Choroid plexus epithelial cell (primary cell): ENCODE measurements at places on chromosomes 6 and 20.

- DNase-seq, result peak; percentile 97
These were observed 190.4 kb downstream of the OGFRL1 start for GRCh38 chr6:71478834-71479541.

DNA sequence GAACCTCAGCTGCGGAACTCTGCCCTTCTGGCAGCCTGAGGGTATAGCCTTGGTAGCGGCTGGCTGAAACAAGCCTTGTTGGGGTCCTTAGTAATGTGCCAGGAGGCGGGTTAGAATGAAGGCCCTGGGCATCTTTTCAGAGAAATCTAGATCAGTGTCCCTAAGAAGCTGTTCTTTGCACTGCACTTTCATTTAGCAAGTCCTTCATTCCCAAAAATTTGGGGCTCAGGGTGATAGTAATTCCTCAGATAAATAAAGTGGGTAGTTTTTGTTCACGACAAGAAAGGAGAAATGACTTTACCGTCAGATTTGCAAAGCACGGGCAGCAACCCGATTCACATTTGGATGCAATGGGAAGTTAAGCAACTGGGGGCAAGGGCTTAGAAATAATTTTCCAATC is 3.2 kb downstream of the INSM1 start:
- no peak for DNase-seq

DNA sequence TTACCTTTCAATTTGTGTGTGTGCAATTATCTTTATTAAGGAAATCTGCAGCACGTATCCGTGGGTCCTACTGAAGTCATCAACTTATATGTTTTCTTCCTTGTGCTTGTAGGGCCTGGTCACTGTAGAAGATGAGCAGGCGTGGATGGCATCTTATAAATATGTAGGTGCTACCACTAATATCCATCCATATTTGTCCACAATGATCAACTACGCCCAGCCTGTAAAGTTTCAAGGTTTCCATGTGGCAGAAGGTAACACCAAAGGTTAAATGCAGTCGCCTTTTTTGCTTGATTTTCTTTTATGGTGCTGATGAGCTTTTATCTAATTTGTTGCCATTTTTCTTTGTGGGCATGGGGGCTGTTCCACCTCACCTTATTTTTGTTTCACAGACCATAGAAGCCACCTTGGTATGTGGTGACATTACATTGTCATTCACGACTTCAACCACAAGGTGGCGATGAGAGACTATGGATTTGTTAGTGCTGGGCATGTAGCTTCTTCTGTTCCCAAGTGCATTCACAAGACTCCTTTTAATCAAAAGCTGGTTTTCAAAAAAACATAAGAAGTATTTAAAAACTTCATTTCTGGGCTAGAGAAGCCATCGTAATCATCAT is 106.5 kb upstream of the LAMP5 start:
- peak; percentile 90 for DNase-seq

- peak; percentile 99 for DNase-seq
These were observed 181.9 kb downstream of the NFATC2 start for GRCh38 chr20:51360451-51361201.

DNA sequence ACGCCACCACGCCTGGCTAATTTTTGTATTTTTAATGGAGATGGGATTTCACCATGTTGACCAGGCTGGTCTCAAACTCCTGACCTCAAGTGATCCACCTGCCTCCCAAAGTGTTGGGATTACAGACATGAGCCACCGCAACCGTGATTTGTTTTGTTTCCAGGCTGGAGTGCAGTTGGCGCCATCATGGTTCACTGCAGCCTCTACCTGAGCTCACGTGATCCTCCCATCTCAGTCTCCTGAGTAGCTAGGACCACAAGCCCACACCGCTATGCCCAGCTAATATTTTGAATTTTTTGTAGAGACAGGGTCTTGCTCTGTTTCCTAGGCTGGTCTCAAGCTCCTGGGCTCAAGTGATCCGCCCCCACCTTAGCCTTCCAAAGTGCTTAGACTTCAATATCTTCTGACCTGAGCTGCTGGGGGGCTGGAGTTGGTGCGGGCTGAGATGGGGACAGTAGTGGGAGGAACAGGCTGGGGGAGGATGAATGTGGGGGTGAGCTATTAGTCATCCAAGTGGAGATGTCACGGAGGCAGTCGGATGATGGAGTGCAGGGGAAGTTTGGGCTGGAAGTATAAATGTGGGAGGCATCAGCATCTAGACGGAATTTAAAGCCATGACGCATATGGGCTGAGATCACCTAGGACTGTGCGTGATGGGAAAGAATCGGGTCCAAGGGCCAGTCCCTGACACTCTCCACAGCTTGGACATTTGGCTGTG is 23.1 kb upstream of the ZMYND8 start:
- DNase-seq, result peak; percentile 89

GRCh38 chr6:152277826-152278329 is 359.3 kb downstream of the SYNE1 start:
- no peak for DNase-seq

GRCh38 chr6:156638581-156638980 is 138.6 kb upstream of the ARID1B start:
- DNase-seq, result no peak

- DNase-seq, result peak; percentile 68
These were observed 113.6 kb upstream of the EMILIN3 start for GRCh38 chr20:41480054-41480770.

DNA sequence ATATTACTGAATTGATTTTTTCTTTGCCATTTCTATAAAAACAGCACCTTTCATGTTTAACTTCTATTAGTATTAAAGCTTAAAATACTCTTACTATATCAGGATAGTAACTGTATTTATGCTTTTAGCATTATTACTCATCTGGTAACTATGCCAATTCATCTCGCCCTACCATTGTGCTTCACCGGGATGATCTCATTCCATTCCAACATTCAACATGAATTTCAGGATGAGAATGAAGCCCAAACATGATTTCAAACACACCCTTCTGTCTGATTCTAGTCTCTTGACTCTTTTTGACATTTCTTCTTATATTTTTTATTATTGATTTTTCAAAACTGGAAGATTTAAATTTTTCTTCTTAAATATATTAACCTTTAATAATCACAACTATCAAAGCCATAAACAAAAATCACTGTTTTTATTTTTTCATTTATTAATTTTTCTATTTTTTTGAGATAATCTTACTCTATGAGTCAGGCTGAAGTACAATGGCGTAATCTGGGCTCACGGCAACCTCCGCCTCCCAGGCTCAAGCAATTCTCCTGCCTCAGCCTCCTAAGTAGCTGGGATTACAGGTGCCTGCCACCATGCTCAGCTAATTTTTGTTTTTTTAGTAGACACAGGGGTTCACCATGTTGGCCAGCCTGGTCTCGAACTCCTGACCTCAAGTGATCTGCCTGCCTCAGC is 46.7 kb downstream of the GJA1 start:
- DNase-seq, result peak; percentile 73

GRCh38 chr6:30122515-30122914 is 9.6 kb upstream of the TRIM31 start:
- no peak for DNase-seq

- DNase-seq, result peak; percentile 91
These were observed 5.1 kb upstream of the ADAM33 start for GRCh38 chr20:3686867-3687321.

DNA sequence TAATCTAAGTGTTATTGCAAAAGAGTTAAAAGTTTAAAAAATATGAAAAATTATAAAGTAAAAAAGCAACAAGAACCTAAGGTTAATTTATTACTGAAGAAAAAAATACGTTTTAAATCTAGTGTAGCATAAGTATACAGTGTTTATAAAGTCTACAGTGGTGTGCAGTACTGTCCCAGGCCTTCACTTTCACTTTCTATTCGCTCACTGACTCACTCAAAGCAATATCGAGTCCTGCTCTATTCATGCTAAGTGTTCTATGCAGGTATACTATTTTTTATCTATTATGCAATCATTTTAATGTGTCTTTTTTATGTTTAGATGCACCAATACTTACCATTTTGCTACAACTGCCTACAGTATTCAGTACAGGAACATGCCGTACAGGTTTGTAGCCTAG is 113.0 kb downstream of the MANEA start:
- DNase-seq, result no peak

GRCh38 chr20:41045671-41046070 is 17.0 kb downstream of the TOP1 start:
- DNase-seq, result no peak

- peak; percentile 8 for DNase-seq
These were observed 11.7 kb upstream of the GOPC start for GRCh38 chr6:117613920-117614560.

GRCh38 chr6:16362819-16363589 is 124.6 kb downstream of the GMPR start:
- no peak for DNase-seq

DNA sequence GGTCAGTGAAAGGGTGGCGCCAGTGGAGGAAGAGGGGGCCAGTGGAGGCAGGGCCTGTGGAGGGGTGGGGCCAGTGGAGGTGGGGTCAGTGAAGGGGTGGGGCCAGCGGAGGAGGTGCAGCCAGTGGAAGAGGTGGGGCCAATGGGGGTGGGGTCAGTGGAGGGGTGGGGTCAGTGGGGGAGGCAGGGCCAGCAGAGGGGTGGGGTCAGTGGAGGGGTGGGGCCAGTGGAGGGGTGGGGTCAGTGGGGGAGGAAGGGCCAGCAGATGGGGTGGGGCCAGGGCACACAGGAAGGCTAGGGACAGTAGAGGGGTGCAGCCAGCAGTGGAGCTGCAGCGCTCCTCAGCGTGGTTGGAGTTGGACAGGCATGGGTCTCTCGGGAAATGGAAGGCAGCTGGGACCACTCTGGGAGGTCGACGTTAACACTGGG is 18.7 kb downstream of the ADRM1 start:
- DNase-seq, result peak; percentile 36

- peak; percentile 19 for DNase-seq
These were observed 3.2 kb upstream of the EEF1A2 start for GRCh38 chr20:63501818-63502670.

DNA sequence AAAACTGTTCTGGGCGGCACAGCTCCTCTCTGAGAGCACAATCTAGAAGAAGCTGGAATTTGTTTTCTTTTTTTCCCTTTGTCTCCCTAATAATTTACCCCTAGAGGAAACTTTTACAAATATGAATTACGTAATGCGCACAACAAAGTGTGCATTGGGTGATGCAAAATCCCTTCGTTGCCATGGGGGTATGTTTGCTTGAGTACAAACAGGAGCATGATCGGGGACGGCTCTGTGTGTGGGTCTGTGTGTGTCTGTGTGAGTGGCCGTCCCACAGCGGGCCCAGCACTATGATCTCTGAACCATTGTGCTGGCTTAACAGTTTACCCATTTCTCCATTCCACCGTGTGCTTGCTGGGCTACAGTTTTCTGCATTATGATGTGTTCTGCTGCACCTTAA is 278.2 kb downstream of the CDC5L start:
- DNase-seq, result no peak

DNA sequence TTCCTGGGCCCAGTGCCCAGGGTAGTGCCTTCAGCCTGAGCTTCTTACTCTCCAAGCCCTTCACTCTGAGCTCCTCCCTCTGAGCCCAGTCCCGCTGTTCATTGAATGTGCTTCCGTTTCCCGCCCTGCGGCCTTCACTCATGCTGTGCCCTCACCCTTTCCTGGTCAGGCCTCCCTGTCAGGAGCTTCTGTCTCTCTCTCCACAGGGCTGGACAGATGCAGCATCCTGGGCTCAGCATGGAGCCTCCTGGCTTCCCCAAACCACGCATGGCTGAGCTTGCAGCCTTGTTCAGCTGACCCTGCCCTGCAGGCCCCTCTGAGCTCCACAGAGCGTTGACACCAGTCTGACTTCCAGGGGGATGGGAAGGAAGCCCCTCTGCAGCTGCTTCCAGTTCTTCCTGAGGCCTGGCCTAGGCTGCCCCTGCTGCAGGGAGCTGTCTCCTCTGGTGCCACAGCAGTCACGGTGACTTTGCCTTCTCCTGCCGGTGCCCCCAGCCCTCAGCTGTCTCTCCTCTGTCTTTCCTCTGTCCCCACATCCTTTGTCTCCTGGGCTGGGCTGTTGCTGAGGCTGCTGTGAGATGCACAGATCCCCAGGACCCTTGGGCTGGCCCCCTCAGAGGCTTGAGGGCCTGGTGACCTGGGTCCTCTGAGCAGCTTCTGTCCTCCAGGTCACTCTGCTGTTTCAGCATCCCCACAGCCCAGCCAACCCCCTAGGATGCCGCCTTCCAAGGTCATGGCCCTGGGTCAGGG is 7.9 kb upstream of the MYT1 start:
- DNase-seq, result peak; percentile 8

DNA sequence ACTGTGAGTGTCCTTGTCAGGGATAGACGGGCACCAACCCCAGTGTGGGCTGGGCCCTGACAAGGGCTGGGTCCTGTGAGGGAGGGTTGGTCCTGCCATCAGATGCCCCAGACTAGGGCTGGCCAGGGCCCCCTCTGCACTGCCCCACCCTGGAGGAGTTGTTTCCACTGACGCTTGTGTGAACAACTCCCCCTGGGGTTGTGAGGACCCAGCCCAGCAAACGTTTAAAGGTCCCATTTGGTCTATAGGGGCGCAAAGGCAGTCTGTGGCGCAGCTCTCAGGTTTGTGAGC is 104.1 kb downstream of the BMP7 start:
- no peak for DNase-seq

DNA sequence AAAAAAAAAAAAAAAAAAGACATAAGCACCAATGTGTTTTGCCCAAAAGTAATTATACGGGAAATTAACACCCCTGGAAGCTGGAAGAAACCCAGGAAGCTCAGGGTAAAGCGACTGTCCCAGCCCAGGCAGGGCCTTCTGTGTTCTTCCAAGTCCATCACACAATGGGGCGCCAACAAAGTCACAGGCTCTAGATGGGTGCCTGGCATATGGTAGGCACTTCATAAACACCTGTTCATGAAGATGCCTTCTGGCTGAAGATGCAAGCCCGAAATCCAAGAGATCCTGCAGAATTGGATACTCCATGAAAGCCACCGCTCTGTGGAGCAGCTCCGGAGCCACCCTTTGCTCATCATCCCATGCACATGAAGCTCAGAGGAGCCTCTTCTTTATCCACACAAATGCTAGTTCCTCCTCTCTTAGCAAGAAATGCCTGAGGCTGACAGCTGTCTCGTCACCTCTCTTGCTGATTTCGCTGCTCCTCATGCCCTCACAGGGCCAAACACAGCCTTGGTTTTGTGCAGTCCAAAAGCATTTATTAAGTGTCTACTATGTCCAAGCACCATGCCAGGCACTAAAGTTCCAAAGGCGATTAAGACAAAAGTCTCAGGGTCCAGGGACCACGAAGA is 76.6 kb downstream of the TRERF1 start:
- DNase-seq, result no peak

DNA sequence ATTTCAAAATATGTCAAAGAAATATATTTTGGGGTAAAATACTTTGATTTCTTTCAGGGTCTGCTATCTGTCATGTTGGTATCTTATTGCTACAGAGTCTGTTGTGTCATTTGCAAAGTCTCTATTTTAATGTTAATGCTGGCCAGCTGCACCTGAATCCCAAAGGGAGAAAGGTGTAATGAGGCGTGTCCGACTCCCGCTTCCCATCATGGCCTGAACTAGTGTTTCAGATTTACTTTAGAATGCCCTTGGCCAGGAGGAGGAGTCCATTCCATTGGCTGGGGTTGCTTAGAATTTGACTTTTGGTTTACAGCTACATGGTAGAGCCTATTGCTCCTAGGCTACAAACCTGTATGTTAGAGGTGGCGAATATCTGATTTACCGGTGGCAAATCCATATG is 69.3 kb downstream of the FAM50B start:
- DNase-seq, result no peak
